NCI-H2081 treated with DMSO at 0.1 percent for 48 hours (cell line): ENCODE measurements at places on chromosomes 11 and 22.

DNA sequence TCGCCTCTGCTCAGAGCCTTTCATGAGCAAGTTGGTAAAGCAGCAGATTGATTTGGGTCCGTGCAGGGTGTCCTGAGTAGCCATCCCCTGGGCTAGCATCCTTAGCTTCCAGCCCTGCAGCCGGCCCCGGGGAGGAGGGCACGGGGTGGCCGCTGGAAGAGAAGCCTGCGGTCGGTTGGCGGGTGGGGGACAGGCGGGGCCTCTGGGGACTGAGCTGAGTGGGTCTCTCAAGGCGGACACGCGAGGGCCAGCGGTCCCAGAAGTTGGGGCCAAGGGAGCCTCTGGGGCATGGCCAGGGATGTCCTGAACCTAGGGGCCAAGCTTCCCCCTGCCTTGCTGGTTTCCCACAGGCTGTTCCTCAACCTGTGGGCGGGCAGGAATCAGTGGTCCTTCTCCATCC is 143.0 kb downstream of the TBC1D22A start:
- no peak for DNase-seq

GRCh38 chr22:18154821-18155390 is 4.9 kb downstream of the USP18 start:
- no peak for DNase-seq

- DNase-seq = no peak
These were observed 43.0 kb downstream of the KREMEN1 start for GRCh38 chr22:29115682-29116288.

DNA sequence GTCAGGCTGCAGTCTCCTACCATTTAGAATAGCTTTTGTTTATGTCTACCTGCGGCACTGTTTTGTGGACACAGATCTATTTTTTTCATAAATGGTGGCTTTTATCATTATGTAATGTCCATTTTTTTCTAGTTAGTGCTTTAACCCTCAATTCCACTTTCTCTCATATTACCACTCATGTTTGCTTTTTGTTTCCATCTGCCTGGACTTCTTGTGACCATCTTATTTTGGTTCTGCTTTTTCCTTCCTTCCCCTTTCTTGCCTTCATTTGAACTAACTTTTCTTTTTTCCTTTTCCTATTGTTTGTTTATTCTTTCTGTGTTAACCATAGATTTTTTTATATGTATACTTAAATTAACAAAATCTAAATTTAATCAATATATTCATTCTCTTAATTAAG is 98.5 kb upstream of the SLC22A12 start:
- DNase-seq = no peak

GRCh38 chr11:1230456-1231395 is 7.9 kb downstream of the MUC5B start:
- no peak for DNase-seq

- DNase-seq = peak; percentile 83
These were observed 47.1 kb downstream of the ADM start for GRCh38 chr11:10351765-10352641.

- no peak for DNase-seq
These were observed 7.1 kb downstream of the TBX1 start for GRCh38 chr22:19767427-19768341.
